ENCODE measurements at places on chromosomes 4 and X.

GRCh38 chrX:137366018-137366633, 199.8 kb upstream of the ZIC3 start:
- DNase-seq = no peak

DNA sequence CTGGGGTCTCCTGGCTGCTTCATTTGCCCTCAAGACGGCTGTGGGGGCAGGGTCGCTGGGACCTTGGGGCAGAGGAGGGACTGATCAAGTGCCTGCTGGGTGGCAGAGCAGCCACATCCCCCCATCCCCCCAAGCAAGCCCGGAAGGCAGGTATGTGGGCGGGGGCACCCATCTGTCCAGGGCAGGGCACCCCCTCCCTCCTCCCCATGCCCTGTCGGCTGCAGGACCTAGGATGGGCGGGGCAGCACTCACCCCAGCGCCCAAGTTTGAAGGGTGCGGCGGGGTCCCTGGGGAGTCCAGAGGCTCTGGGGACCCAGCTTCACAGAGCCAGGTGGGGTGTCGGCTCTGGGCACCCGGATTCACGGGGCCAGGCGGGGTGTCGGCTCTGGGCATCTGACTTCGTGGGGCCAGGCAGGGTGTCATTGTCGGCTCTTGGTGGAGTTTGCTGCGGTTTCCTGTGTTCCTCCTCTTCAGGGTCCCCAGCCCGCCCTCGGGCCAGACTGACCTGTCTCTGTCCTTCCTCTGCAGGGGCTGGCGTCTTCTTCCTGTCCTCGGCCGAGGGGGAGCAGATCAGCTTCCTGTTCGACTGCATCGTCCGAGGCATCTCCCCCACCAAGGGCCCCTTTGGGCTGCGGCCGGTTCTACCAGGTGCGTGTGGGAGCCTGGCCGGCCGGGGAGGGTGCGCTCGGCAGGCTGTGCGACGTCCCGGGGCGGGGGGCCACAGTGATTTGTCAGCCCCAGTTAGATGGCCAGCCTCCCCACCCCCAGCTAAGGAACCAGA, 22.1 kb downstream of the DOK7 start:
- no peak for DNase-seq

DNA sequence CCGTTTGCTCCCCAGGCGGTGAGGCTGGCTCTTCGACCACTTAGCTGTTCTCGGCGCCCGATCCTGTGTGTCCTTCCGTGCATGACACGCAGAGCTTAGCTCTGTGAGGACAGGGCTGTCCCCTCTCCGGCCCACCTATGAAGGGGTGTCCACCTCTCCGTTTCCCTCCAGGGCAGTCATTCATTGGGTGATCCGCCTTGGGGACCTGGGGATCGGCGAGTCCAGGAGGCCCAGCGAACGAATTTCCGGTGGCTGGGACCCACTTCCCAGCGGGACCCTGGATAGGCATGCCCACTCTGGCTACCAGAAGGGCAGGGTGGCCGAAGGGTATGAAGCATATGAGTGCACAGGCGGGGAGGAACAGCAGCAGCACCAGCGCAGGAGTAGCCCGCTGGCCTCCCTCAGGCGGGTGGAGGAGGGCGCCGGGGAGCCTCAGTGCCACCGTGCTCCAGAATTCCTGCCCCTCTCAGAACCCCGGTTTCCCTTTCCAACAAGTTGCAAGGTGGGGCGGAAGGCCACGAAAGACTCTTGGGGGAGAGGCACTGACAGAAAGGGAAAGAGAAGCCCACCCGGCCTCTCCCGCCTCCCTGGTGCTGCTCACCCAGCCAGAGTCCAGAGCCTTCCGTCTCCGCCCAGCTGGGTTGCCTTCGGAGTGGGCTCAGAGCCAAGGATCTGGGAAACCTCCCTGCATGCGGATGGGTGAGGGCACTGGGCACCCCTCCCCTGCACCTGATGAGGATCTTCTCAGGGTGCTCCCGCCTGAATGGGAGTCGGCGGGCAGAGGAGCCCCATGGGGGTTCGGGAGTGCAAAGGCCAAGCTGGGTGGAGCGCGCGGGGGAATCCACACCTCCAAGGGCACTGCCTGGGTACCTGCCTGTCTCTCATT, 8.6 kb downstream of the HMX1 start:
- no peak for DNase-seq

DNA sequence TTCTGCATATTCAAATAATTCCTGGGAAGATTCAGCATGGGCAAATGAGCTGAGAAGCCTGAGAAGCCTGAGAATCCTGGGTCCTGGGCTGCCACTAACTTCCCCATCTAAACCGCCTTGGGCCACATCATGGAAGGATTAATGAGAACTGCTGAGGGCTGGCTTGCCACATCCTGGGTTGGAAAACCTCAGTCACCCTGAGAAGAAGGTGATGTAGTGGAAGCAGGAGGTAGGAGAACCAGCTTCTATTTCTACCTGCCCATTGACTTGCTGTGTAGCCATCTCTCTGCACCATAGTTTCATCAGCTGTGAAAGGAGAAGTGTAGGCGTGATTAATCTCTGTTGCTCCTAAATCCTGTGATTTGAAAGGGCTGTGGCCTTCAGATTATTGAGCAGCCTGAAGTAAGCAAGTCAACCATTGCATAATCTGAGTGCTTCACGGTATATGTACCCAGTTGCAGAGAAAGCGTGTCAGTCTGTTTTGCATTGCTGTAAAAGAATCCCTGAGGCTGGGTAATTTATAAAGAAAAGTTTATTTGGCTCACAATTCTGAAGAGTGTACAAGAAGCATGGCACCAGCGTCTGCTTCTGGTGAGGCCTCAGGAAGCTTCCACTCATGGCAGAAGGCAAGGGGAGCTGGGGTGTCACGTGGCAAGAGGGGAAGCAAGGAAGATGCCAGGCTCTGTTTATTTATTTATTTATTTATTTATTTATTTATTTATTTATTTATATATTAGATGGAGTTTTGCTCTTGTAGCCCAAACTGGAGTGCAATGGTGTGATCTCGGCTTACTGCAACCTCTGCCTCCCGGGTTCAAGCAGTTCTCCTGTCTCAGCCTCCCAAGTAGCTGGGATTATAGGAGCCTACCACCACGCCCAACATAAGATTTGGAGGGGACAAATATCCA, 140.9 kb upstream of the ATP6AP2 start:
- DNase-seq = no peak

- peak; percentile 51 for DNase-seq
Observed at GRCh38 chr4:36208893-36209473, 35.3 kb downstream of the ARAP2 start.

GRCh38 chr4:53651156-53651735, 60.0 kb upstream of the LNX1 start:
- DNase-seq = no peak

DNA sequence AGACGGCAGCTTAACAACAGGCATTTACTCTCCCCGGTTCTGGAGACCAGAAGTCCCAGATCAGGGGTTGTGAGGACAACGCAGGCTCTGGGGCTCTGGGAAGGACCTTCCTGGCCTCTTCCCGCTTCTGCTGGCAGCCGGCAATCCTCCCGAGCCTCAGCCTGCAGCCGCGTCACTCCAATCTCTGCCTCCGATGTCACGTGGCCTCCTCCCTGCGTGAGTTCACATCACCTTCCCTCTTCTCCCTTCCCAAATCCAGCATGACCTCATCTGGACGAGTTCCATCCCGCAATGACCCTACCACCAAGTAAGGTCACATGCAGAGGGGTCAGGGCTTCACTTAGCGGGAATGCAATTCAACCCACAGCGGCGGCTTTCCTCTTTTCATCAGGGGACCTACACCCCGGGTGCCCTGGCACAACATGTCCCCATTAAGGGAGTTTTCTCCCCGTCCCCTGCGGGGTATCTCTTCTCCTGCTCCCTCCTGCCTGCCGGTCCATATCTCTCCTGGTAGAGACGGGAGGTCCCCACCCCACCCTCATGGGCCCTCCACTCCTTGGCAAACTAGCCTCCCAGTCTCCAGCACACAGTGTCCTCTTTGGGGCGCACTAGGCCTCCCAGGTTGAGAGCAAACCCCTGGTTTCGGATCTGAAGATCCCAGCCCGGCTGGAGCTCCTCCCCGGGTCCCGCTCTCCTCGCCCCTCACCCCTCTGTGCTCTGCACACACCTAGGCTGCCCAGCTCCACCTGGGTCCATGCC, 25.5 kb downstream of the ABLIM2 start:
- DNase-seq = no peak

GRCh38 chr4:73309211-73309610, 50.6 kb upstream of the ANKRD17 start:
- no peak for DNase-seq

GRCh38 chr4:21531048-21531447, 417.5 kb downstream of the KCNIP4 start:
- DNase-seq = no peak

DNA sequence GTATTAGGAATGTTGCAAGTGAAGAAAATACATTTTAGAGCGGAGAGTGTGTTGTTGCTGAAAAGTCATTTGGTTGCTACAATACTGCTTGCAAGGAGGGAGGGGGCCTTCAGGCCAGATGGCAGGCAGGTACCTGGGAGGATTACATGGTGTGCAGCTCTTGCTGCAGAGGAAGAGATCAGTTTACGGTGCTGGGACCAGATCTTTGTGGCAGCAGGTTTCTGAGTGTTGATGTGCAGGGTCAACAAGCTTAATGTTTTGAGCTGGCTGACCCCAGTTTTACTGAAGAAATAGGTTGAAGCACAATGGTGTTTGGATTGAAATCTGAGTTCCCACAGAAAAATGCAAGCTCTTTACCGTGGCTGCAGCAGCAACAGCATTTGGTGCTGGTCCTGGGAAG, 96.4 kb upstream of the DDIT4L start:
- no peak for DNase-seq

DNA sequence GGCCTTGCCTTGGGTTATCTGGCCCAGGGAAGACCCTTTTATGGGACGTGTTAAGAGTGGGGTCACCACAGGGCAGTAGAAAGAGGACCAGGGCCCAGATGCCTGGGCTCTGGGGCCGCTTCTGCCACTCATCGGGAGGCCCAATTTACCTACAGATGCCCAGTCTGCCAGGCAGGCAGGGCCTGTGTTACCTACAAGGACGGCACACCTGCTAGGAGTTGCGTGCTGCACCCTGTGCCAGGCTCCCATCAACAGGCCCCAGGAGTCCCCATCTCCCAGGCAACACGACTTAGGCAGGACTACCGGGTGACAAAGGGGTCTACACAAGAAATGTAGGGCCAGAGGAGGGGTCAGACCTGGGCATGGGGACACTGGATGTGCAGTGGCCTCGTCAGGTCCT, 34.6 kb downstream of the WDR1 start:
- DNase-seq = no peak

GRCh38 chr4:28287831-28288233, 1427.2 kb downstream of the STIM2 start:
- DNase-seq = no peak

GRCh38 chr4:81550388-81550859, 78.7 kb upstream of the RASGEF1B start:
- no peak for DNase-seq

DNA sequence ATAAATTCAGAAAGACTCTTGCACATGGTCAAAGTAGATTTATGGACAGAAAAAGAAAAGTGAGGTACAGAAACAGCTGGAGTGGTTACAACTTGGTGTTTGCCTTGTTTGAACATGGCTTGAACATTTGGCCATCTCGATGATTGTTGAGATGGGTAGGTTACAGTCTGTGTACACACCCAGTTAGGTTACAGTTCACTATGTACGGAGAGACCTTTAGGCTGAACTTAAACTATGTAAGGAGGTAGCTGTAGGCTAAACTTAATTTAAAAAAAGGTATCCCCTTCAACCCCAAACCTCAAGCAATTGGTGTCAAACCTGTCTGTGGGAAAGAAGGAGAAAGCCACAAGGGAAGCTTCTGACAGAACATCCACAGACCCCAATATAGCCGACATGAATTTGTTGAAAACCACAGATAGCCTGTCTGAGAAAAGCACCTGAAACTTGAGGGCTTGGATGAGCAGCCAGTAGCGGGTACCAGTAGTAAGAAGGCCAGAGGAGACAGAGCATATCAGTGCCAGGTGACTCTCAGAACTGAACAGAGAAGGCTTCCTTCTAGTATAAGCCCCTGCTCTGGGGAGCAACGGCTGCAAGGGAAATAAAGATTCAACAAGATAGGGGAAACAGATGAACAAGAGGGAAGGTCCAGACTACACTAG, 247.9 kb upstream of the GALNTL6 start:
- no peak for DNase-seq

DNA sequence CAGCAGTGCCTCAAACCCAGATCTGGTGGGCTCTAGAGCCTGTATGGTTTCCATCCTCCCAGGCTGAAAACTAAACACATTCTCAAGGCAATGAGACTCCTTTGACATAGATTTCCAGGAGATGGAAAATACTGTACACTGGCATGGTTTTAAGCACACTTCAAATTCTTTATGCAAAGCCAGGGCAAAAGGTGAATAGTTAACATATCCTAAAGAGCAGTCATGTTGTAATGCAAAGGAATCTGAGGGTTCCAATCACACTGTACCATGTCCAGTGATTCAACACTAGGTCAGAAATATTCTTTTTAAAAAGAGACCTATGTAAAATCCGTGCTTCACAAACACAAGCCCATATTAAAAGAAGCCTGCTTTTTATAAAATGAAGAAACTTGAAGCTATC, 195.3 kb downstream of the QDPR start:
- DNase-seq = no peak

- DNase-seq = no peak
Observed at GRCh38 chr4:169164669-169165415, 105.9 kb downstream of the SH3RF1 start.

- no peak for DNase-seq
Observed at GRCh38 chr4:106587558-106587957, 219.0 kb upstream of the GIMD1 start.

- DNase-seq = no peak
Observed at GRCh38 chr4:7187691-7188090, 4.6 kb upstream of the SORCS2 start.

GRCh38 chr4:169256101-169256612, 14.6 kb downstream of the SH3RF1 start:
- no peak for DNase-seq

GRCh38 chr4:35503435-35503834, 740.9 kb downstream of the ARAP2 start:
- DNase-seq = no peak

All from activated gamma-delta T cell treated with Interleukin-2 at 50 U/mL for 16 hours (primary cell).